RWPE2 (cell line): ENCODE measurements at places on chromosomes 5 and 9.

GRCh38 chr9:110357505-110357904 lies 19.8 kb upstream of the TXNDC8 start:
- DNase-seq, result no peak

DNA sequence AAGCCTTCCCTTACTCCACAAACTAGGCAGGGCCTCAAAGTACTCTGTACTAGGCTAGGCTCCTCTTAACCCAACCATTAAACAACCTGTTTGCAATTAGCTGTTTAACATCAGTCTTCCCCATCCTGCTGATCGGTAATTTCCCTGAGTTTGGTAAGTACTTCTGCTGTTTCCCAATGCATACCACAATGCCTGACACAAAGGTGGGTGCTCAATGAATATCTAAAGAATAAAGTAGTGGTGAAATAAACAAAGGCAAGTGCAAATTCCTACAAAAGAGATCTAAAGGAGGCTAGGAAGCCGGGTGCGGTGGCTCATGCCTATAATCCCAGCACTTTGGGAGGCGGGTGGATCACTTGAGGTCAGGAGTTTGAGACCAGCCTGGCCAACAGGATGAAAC lies 25.0 kb downstream of the FBXW2 start:
- no peak for DNase-seq

DNA sequence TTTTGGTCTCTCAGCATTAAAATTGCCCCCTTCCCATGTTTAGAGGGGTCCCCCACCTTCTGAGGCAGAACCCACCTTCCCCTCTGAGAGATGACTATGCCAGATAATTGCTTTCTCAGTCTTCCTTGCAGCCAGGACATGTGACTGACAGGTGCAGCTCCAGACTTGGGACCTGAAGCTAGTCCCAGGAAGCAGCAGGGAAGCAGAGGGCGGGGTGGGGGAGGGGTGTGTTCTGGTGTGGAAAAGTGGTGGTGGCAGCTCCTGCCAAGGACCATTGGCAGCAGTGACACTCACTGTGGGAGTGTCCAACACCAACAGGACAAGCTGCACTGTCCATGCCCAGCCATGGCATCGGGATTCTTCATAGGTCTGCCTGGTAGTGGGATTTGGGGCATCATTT lies 2.3 kb downstream of the EIF4E1B start:
- DNase-seq, result no peak

DNA sequence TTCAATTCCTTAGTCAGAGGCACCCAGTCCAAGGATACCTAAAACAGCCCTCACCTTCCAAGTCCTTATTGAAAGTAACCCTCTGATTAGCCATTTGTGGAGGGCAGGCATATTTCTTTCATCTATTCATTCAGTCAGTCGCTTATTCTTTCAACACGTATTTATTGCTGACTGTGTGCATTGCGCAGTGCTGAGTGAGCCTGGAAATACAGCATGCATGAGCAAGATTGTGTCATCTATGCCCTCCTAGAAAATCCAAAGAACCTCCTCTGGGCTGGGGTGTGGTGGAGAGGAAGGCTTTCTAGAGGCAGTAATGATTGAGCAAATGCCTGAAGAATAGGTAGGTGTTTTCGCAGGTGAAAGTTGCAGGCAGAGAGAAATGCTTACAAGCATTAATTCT lies 8.5 kb upstream of the FEM1C start:
- DNase-seq, result no peak

- DNase-seq, result no peak
Measured at GRCh38 chr9:126532019-126532462, 81.7 kb upstream of the LMX1B start.

DNA sequence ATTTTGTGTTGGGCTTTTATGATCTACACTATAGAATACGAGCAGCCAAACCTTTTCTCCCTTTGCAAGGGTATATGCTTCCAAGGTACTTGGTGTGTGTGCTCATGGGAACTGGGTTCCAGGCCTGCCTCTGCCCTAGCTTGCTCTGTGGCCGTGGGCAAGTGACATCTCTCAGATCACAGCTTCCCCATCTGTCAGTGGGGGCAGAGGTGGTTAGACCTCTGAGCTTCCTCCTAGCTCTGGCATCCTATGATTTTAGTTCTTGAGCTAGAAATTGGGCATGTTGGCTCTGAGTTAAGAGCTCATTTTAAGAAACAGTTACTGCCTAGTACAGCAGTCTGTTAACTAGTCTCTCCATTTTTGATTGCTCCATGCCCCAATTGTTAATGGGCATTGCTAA lies 12.5 kb upstream of the CCNJL start:
- DNase-seq, result no peak

GRCh38 chr9:87425202-87425601 lies 72.5 kb upstream of the DAPK1 start:
- no peak for DNase-seq

GRCh38 chr9:15146268-15146700 lies 160.7 kb downstream of the TTC39B start:
- DNase-seq, result no peak

- DNase-seq, result peak; percentile 90
Measured at GRCh38 chr9:127166651-127167524, 44.5 kb upstream of the ANGPTL2 start.

DNA sequence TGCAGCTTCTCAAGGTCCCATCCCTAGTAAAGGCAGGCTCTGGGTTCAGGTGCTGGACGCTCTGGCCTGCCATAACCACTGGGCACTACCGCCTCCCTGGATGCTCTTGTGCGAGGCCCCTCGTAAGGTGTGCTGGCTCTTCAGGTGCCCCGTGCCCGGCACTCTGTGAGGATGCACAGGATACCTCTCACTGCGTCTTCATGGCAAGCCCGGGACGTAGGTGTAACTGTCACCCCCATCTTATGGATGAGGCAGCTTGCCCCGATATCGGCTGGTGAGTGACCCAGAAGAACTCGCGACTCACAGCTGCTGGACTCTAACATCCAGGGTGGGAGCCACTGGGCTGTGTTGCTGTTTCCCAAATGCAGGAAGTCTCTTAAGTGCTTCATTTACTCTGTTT lies 79.0 kb downstream of the GTF3C4 start:
- peak; percentile 15 for DNase-seq

DNA sequence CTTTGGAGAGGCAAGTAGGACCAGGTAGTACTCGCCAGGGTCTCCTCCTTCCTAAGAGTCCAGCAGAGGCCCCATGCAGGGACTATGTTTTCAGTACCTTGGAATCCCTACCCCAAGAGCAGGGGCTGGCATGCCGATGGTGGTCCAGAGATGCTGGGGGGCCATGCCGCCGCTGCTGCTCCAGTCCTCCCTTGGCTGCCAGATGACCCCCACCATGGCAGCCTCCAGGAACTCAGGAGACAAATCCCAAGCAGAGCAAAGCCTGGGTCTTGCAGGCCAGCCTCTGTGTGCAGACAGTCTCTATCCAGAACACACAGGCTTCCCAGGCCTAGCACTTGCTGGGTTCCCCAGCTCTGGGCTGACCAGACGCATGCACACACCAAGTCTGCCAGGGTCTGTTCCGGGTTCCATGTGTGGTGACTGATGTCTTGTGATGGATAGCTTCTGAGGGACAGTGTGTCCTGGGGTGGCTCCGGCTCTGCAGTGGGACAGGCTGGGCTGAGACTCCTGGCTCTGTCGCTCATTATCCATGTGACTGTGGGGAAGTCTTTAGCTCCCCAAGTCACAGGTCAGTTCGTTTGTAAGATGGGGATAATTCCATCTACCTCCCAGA lies 127.3 kb downstream of the CRB2 start:
- no peak for DNase-seq

- no peak for DNase-seq
Measured at GRCh38 chr9:75616841-75617566, 273.5 kb upstream of the PCSK5 start.

DNA sequence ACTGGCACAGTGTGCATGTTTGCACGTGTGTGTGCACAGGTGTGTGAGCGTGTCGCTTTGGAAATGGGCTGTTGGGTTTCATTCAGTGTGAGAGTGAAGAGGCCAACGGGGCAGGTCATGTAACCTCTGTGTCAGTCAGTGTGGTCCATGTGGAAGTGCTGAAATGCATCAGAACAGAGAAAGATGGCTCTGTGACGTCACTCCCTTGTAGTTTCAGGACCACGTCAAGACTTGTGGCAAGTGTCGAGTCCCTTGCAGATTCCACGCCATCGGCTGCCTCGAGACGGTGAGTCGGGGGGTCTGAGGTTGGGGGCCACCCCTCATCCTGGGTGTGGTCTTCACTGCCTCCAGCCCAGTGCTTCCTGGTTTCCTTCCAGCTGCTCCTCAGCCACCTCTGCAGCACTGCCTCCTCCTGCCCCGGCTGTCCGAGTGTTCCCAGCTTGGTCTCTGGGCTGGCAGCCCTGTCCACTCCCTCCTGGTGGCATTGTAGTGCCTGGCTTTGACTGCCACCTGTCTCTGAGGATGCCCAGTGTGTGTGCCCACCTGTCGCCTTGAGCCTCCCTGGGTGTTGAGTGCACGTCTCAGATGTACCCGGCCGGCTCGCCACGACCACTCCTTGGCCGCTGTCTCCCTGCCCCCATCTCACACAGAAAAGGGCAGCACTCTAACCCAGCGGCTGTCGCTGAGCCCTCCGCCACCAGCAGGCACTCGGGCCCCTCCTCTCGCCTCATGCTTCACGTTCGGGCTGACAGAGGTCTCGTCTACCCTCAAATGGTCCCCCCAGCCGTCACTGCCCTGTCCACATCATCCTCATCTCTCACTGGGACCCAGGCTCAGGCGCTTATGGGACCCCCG lies 28.0 kb downstream of the FBXW5 start:
- no peak for DNase-seq
